Activated T-cell treated with anti-CD3 and anti-CD28 coated beads for 1 hour (primary cell): ENCODE measurements at places on chromosomes 13 and 19.
A peak's percentile ranks its signal among the peaks of the same experiment; 100 is the strongest.

- DNase-seq, result no peak
Observed at GRCh38 chr19:17757125-17757524, 5.8 kb downstream of the FCHO1 start.

GRCh38 chr19:33366897-33367296, 6.6 kb upstream of the CEBPG start:
- DNase-seq, result no peak

DNA sequence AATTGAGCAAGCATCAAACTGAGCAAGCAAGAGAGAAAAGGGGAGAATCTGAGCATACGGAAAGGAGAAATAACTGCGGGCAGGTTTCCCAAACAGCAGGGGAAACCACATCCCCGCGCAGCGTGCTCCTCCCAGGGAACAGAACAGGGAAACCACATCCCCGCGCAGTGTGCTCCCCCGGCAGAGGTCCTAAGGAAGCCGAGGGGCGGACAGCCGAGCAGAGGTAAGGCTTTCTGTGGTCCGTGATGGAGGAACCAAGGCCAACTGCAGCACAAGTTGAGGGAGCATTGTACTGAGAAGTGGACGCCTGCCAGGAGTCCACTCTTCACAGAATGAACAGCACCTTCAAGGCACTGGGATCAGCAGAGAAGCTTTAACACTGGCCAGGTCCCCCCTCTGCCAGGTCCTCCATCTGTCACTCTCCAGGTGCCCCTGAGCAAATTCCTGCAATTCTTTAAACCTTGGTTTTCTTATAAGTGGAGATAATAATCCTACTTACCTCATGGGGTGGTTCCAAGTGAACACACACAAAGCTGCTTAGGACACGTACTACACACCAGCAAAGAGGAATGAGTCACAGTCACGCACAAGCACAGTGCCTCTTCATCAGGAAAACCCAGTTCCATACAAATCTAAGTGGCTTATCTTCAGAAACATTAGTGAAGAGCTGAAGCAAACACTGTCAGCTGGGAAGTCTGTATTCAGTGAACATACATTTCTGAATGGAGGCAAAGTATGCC, 23.0 kb upstream of the LAMP1 start:
- DNase-seq, result no peak

GRCh38 chr19:46746281-46747057, at the start of gene STRN4:
STRN4 (minus strand) TSS chr19:46746450; CDS start chr19:46746430, 20 bp downstream.
- peak; percentile 55 for DNase-seq

DNA sequence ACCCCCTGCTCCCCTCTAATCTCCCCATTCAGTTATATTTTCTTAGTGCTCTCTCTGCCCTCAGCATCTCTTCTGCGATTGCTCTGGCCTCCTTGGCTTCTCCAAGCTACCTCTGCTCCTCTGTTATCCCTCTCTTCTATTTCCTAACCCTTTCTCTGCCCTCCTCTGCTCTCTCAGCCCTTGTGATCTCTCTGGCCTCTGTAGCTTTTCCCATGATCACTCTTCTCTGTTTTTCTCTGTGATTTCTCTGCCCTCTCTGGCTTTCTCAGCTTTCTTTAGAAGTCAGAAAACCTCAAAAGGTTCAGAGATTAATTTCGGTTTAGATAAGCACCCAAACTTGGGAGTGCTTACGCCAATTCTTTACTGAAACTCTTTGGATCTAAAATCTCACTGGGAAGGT, 795.0 kb downstream of the DIAPH3 start:
- DNase-seq, result no peak

- DNase-seq, result no peak
Observed at GRCh38 chr19:30530751-30531150, 158.6 kb downstream of the ZNF536 start.

GRCh38 chr19:58262922-58263296, 15.8 kb upstream of the ZNF8 start:
- DNase-seq, result no peak

DNA sequence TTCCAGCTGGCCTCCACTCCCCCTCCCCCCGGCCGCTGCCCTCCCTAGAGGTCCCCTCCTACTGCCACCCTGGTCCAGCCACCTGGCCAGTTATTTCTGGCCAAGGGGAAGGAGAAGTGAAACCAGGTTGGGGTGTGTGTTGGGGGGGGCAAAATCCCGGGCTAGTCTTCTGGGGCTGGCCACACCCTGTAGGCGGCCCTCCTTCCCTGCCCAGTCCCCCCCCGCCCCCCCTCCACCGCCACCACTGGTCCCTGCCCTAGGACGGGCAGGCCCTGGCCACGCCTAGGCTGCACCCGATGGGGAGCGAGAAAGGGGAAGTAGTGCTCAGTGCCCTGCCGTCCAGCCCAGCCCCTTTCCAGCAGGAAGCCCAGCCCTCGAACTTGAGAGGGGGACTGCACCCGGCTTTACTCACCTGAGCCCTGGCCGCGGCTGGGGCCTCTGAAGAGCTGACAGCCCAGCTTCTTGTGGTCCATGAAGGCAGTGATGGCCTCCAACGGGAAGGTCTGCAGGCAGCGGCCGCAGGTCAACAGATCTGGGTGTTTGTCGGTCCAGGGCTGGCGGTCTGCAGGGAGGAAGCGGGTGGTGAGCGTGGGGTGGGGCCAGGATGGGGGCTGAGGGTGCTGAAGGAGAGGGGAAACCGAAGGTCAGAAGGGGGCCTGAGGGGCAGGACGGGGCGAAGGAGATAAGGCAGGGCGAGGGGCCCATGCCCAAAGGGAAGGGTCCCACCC, 813 bp downstream of the ZNF296 start:
- no peak for DNase-seq

GRCh38 chr19:42409477-42409876, 17.7 kb downstream of the LIPE start:
- DNase-seq, result no peak

DNA sequence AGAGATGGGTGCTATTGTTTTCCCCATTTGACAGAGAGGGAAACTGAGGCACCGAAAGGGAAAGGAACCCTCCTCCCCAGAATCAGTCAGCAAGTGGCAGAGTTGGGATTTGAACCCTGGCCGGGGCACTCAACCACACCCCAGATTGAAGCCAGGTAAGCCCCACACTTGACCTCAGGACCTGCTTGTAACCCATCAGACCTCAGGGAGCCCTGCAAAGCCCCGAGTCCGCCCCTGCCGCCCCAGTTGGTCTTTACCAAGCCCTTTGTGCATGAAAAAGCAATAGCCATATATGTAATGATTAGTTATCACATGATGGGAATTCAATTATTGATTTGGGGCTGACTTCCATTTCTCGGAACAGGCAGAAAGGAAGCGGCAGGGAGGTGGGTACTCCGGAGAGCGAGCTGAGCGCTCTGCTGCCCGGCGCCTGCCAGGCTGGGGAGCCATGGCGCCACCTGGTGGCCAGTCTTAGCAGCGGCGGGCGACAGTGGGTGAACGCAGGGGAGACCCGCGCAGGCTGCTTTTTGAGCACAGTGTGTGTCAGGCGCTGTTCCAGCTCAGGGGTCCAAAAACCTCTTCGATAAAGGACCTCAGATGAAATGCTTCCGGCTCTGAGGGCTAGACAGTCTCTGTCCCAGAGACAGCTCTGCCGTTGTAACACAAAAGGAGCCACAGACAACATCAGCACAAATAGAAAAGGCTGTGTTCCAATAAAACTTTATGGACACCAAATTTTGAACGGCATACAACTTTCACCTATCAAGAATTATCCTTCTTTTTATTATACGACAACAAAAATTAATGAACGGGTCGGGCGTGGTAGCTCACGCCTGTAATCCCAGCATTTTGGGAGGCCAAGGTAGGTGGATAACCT, 82.9 kb upstream of the CACNA1A start:
- peak; percentile 77 for DNase-seq

GRCh38 chr19:55319785-55320184, 5.4 kb downstream of the TMEM150B start:
- no peak for DNase-seq

GRCh38 chr19:55931936-55932386, at the start of gene NLRP13:
NLRP13 (minus strand) TSS chr19:55932336; CDS start chr19:55932311, 25 bp downstream.
- DNase-seq, result no peak

DNA sequence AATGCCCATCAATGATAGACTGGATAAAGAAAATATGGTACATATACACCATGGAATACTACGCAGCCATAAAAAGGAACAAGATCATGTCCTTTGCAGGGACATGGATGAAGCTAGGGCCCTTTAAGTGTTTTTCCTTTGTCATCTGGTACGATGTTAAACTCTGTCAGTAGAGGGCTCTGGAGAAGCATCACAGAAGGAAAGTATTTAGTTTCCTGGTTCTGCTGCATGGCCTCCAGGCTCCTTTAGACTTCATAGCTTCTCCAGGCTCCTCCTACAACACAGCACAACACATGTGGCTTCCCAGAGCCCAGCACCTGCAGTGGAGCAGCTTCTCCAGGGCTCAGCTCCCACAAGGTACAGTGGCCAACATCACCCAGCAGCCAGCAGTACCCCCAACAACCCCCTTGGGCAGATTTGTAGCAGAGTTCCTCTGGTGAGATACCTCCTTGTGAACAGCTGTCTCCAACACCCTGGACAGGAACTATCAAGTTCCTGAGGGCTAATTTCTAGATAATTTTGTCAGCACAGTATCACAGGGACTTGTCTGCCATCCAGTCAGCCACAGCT, 63.4 kb downstream of the KCTD12 start:
- no peak for DNase-seq

- no peak for DNase-seq
Observed at GRCh38 chr13:20877902-20878301, 24.6 kb downstream of the XPO4 start.

DNA sequence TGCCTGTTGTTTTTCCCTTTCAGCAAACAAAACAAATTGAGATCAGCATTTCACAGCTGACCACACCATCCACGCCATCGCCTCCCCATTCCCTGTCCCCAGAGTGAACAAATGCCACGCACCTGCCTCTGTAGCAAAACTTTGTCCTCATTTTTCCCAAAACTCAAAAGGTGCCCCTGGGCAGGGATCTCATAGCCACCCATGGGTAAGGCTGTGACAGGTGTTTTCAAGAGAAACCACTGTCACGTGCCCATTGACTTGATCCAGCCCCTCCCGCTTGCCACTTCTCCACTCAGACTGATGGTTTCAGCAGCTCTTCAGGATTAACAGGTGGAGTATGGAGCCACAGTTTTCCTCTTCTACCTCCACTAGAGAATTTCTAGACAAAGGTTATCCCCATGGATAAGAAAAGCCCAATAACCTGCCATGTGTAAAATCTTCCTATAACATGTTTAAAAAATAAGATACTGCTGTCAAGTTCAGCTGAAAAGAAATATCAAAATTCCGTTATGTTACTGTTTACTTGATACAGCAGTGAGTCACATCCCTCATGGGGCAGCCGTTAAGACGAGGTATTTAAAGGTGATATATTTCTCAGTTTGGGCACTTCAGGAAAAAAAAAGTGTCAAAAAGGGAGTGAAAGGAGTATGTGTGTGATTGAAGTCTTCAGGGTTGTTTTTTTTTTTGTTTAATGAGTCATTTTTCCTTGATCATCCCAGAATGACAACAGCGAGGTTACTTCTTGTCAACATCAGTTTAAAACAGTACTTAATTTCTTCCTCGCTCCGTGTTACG, 63.5 kb upstream of the GPR183 start:
- no peak for DNase-seq

GRCh38 chr19:35281303-35281702, 1.0 kb upstream of the HAMP start:
- no peak for DNase-seq

GRCh38 chr13:97005625-97006262, 11.5 kb upstream of the OXGR1 start:
- no peak for DNase-seq

DNA sequence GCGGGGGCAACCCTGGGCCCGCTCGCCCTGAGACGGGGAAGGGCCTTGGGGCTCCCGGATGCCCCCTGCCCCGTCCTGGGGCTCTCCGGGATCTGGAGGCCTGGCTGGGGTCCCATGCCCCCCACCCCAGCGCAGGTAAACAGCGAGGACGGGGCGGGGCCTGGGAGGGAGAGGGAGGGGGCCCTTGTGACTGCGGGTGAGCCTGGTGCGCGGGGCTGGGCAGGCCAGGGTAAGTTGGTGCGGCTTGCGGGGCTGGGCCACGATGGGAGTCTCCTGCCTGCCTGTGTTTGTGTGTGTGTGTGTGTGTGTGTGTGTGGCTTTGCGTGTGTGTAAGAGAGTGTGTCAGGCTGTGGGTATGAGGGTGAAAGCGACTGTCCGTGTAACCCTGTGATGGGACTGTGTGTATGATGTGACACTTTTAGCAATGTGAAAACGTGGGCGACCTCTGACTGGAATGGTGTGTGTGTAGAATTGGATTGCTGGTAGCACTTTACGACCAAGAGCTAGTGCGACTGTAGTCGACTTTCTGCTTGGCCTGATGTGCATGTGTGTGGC, 426 bp downstream of the KLC3 start:
- DNase-seq, result no peak

GRCh38 chr19:6925801-6926751, 38.7 kb downstream of the ADGRE1 start:
- DNase-seq, result no peak

GRCh38 chr13:29185926-29186325, 365.8 kb downstream of the MTUS2 start:
- no peak for DNase-seq

DNA sequence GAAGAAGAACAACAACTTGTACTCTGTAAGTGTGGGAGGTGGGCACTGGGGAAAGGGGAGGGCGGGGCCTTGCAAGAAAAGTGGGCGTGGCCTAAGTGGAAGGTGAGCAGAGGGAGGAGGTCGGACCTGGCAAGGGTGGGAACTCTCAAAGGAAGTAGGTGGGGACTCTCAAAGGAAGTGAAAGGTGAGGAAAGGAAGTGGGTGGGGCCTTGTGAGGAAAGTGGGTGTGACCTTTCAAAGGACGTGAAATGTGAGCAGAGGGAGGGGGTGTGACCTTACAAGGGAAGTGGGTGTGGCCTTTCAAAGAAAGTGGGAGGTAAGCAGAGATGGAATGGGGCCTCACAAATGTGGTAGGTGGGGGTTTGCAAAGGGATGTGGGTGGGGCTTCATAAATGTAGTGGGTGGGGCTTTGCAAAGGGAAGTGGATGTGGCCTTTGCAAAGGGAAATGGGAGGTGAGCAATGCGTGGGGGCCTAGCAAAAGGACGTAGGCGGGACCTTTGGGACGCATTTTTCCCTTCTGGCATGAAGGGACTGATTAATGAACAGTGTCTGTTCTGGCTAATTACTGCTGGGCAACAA, 25.9 kb downstream of the ACSBG2 start:
- DNase-seq, result peak; percentile 21

- DNase-seq, result no peak
Observed at GRCh38 chr19:38977445-38978325, 2.1 kb upstream of the FBXO17 start.

- DNase-seq, result no peak
Observed at GRCh38 chr19:45598267-45599001, 3.6 kb downstream of the GPR4 start.
